ENCODE measurements at places on chromosomes 11 and 22.

GRCh38 chr11:93727985-93728791 lies 13.1 kb downstream of the TAF1D start:
- DNase-seq: no peak

DNA sequence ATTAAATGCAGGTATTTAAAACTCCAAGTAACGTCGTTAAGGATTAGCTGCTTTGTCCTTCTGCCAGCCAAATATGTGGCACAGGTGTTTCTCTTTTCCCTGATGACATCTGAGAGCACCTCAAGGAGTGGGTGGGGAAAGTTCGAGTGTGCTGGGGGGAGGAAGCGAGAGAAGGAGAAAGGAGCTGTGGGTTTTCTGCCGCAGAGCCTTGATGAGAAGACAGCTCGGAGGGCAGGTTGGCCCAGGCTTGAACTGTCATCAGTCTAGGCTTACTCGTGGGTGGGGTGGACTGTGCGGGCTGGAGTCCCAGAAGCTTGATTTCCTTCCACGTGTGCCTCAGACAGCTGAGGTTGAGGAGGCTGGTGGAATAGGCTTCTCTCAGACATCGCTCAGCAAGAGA lies 15.2 kb upstream of the SORL1-AS1 start:
- no peak for DNase-seq

DNA sequence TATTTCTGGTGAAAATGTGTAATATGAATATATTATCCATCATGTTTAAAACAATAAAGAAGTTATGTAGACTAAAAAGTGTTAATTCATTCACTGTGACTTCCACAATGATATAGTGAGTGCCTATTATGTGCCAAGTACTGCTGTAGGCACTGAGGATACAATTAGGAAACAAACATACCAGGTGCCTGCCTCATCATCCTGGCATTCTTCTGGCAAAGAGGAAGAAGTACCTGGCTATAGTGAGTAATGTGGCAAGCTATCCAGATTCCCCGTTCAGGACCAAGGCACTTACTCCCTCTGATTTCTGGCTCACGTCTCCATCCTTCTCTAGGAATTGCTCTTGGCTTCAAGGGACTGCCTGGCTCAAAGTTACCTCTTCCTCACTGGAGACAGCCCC lies 77.5 kb upstream of the CLMP start:
- no peak for DNase-seq

DNA sequence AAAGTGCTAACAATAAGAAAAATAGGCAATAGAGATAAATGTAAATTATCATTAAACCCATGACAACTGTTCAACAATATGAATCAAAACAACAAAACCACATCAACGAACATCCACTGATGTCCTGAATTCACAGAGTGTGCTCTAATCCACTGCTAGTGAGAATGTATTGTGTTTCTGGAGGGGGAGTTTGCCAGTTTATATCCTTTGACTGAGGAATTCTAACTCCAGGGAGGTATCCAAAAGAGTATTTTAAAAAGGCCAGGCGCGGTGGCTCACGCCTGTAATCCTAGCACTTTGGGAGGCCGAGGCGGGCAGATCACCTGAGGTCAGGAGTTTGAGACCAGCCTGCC lies 1.7 kb upstream of the WEE1 start:
- DNase-seq: no peak

DNA sequence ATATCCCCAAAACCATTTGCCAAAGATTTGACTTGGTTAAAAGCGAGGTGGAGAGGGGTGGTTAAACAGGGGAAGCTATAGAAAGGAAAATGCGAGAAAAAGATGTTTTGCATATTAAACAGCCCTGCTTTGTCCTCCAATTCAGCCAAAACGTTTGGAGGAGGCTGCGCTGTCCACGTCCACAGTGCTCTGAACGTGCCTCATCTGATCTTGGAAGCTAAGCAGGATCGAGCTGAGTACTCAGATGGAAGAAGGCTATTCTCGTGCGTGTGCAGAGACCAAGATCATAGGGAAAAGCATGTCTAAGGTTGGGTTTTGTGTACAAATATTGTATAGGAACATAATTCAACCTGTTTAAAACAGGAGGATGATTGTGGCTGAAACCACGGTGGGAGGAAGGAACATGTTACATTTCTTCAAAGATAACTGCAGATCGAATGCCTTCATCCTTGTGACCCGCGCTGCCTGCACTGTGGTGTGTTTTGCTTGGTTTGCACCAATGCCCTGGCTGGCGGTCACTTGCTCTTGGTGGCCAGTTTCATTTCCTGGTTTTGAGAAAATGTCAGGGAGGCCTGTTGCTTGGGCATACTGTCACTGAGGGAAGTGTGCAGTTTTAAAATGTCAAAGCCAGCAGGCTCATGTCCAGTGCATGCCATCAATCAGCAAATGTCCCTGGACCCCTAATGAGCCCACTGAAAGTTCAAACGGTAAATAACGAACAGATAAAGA lies 40.4 kb downstream of the FLI1 start:
- no peak for DNase-seq

GRCh38 chr11:72561856-72562255 lies 112.4 kb downstream of the PDE2A start:
- no peak for DNase-seq

DNA sequence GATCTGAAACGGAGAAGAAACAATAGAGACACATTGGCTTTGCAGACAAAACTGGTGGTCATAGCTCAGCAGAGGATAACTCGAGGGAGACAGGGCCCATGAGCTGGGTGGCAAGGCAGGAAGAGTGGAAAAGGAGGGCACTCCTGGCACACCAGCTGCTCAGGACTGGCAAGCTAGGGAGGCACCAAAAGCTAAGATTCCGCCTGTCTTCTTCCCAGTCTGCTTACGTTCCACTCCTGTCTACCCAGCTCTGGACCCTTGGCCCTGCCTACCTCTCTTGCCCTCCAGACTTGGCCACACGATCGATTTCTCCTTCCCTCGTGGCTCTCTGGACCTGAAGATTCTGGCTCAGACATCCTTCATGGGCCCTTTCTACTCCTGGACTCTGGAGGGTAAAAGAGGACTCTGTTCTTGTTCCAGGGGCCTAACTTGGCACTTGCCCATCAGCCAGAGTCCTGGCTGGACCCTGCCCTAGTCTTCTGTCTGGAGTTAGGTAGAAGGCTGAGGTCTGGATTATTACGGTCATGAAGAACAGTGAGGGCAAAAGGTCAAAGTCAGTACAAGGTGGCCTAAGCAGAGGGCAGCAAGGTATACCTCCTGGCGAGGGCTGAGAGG lies 115.2 kb upstream of the PITPNB start:
- no peak for DNase-seq

- no peak for DNase-seq
These were observed 48.8 kb downstream of the TRIM44 start for GRCh38 chr11:35711173-35711910.

DNA sequence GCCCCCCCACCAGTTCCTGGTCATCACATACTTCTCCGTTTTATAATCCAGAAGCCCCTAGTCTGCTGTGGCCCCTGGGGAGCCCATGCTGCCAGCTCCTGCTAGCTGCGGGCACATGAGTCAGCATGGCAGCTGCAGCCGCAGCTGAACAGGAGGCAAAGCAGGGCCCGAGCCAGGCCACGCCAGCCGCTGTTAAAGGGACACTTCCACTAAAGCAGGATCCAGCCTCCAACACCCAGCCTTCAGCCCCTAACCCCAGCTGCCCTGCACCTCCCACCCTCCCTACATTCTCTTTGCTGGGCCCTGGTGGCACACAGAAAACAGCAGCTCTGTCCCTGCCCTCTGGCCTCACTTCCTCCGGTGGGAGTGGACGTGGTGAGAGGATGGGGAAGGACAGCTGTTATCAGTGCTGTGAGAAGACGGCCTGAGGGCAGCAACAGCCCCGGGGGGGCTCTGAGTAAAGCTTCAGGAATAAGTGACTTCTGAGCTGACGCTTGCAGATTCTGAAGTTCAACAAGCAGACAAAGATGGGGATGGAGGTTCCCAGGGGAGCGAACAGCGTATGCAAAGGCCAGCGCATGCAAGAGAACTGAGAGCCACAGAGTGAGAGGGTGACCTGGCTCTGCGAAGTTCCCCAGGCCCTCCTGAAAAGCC lies 688 bp upstream of the LRRC74B start:
- DNase-seq: no peak

- no peak for DNase-seq
These were observed 101.2 kb upstream of the RAG2 start for GRCh38 chr11:36699271-36699670.

GRCh38 chr22:27752771-27753170 lies 48.8 kb downstream of the MN1 start:
- no peak for DNase-seq

GRCh38 chr11:92406472-92406871 lies 181.9 kb downstream of the FAT3 start:
- DNase-seq: no peak

DNA sequence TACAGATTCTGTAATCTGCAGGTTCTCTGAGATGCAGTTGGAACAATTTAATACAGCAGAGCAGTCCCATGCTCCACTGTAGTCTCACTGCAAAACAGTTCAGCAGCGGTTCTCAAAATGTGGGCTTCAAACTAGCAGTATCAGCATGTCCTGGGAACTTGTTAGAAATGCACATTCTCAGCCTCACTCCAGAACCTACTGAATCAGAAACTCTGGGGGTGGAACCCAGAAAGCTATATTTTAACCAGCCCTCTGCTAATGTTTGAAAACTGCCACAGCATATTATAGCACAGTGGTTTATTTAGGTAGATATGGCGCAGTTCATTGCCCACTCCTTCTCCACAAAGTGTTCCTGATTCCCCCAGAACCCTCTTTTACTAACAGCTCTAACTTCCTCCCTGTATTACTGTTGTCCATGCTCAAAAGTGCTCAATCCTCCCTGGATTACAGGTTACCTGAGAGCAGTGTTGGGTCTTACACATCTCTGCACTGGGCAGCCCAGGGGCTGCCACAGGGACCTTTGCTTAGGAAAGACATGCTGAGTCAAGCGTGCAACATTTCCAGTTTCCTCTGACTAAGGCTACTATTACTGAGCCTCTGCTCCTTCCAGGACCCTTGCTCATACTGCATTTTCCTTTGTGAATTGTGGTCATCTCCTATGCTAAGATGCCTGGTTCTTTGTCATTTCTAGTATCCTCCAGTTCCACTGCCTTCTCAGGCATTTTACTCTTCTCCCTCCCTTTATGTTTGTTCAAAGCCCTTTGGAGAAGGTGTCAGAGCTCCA lies 7.7 kb upstream of the DGAT2 start:
- no peak for DNase-seq

DNA sequence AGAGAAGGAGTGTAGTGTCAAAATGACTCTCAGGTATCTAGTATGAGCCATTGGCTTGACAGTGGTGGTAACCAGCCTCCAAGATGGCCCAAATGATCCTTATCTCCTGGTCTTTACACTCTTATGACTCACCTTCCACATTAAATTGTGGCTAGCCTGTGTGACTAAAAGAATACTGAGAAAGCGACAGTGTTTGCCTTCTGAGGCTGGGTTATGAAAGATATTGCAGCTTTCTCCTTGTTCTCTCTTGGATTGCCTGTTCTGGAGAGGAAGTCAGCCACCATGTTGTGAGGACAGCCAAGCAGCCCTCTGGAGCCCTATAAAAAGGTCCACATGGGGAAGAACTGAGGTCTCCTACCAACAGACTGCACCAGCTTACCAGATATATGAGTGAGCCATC lies 15.8 kb downstream of the C11orf71 start:
- DNase-seq: no peak

GRCh38 chr11:95816037-95816436 lies 25.7 kb downstream of the CEP57 start:
- no peak for DNase-seq

DNA sequence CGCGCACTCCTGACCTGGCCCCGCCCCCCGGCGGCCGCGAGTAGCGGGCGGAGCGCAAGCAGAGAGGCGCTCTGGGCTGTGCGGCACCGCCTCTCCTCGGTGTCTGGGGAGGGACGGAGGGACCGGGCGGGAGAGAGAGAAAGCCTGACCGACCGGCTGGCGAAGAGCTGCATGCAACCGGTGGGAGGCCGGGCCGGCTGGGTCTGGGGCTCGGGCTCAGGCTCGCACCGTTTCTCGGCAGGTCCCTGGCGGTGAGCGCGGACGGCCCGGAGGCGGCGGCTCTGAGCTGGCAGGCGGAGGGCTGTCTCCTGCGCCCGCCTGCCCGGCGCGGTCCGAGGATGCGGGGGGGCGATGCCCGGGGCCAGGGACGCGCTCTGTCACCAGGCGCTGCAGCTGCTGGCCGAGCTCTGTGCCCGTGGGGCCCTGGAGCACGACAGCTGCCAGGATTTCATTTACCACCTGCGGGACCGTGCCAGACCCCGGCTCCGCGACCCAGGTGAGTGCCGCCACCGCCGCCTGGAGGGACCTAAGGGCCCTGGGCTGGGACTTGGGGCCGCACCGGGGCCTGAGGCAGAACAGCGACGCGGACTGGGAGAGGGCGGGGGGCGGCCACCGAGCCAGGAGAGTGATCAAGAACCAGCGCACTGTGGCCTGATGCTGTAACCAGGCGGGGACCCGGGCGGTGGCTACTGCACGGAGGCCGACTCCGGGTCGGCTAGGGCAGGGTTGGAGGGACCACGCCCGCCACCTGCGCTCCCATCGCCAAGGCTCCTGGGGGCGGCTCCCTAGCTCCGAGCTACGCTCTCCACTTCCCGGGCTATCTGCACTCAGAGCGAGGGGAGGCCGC lies at the start of gene SYT9:
TSS of gene SYT9 (plus strand) at position 69 of the 847 bp plus-strand sequence. CDS start at position 352, 283 bp downstream.
- DNase-seq: no peak

DNA sequence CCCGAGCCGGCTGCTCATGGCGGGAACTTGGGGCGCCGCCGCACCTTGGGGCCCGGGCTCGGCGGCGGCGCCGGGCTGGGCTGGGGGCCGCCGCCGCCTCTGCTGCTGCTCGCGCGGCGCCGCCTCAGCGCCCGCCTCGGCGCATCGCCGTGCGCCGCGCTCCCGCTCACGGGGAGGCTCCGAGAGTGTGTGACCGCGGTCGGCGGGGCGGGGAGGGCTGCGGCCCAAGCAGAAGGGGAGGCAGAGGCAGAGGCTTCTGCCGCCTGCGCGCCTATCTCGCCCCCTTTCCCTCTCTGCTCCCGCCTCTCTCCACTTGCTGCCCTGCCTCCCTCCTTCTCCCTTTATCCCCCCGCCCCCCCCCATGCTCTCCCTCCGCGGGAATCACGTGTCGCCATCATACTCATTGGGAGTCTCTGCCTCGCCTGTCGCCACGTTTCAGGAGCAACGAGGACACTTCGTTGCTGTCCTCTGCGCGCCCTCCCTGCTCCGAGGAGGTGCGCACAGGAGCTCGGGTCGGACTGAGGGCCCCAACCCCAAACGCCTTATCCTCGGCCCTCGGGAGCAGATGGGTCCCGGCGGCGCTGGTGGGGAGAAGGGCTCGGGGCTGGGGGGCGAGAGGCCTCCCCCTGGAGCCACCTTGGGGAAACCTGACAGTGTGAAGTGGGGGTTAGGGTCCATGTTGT lies at the start of gene GUCY1A2:
TSS of gene GUCY1A2 (minus strand) at position 258 of the 683 bp plus-strand sequence. CDS start 421 bp downstream, outside the sequence.
- no peak for DNase-seq

DNA sequence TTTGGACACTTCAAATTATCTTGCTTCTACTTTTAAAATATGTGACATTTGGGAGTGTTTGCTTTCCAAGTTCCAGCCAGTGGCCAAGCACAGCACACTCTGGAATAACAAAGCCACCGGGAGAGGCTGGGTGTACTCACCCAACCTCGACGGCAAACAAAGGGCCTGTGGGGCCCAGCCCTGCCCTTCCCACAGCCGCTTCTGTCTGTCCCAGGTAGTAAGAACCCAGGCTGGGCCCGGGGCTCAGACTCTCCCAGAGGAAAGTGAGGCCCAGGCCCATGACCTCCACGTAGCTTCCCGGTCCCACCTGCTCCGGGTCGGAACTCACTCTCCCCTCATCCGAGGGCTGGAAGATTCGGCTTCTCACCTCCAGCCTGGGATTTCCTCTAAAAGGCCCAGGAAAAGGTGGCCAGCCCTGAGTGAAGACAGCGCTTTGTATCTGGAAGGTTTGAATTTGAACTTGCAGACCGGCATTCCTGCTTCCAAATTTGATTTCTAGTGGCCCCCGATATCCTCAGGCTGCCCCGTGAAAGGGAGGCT lies 93.5 kb downstream of the CELSR1 start:
- no peak for DNase-seq

Measured in Kasumi-1 (cell line).